Fibroblast of villous mesenchyme (primary cell): ENCODE measurements at places on chromosomes 6 and 20. TPM values are rescaled to one million over a fixed set of nuclear protein-coding genes. Genes with fewer than 3 reads are reported as not detected.

The NHLRC1 gene
- 1.7 and 2.6 TPM in 2 replicates for total RNA-seq

GRCh38 chr20:48824830-48825565, 2.8 kb downstream of the PREX1 start:
- DNase-seq = no peak

GRCh38 chr20:36571564-36572504, 1.6 kb upstream of the TGIF2 start:
- DNase-seq = no peak

DNA sequence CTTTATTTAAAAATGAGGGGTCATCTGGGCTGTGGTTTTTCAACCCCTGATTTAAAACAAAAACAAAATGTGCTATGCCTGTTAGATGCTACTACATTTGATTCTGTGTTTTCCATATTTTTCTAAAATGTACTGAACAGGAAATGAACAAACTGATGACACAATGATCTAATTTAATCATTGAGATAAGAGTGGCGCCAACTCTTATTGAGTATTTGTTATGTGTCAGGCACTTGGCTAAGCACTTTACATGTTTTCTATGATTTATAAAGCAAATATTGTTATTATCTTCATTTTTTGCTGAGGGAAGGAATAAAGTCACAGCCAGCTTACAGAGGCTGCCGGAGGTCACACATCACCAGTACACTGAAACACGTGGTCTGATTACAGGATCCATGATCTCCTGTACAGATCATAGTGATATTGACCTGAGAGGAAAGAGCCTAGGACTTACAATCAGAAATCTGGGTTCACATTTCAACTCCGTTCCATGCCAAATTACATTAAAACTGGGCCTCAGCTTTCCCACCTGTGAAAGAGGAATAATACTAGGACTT, 166.7 kb downstream of the ESR1 start:
- DNase-seq = no peak

The C20orf144 gene
- total RNA-seq = under 0.01 and 0.32 TPM in 2 replicates

DNA sequence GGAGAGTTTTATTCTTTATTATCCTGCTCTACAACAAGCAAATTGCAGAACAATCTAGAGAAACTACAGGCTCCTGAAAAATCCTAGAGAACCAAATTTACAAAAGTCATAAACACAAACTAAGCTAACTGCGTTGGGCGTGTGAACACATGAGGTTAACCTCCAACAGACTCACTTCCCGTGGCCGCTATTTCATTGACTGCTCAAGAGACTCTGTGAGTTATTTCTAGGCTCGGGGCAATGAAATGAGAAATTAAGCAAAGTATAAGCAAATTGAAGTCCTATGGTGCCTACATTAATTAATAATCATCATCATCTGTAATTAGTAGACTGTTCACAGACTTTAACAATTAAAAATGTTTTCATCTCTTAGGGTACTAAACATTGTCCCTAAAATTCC, 100.0 kb downstream of the MBOAT1 start:
- no peak for DNase-seq

- no peak for DNase-seq
Measured at GRCh38 chr20:43936805-43937204, 22.2 kb downstream of the TOX2 start.

The MDFI gene
- total RNA-seq = not detected in 2 replicates

DNA sequence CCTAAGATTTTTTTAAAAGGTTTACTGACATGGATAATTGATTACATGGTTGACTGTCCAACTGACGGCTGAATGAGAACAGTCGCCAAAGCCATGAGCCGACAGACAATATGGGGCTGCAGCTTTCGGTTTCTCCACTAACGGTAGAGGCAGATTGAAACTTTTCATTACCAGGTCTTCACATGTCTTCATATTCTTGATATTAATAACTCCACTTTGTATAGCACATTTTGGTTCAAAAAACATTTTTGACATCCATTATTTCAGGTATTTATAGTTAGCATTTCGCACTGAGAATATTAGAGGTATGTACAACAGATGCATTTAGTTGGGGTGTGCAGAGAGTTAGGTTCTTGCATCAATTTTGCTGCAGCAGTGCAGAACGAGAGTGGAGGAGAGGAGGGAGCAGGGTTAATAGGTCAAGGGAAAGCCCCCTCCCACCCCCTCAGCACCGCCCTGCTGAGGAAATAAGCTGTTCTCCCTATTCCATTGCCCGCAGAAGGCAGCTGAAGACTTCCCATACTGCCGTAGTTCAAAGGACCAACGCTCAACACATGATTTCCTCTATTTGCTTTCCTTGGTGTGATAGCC, 73.6 kb upstream of the ADTRP start:
- DNase-seq = no peak

- no peak for DNase-seq
Measured at GRCh38 chr6:104134876-104135275, 724.8 kb downstream of the HACE1 start.

GRCh38 chr6:26026833-26027490, 60.3 kb upstream of the HFE start:
- peak; percentile 94 for DNase-seq

The SLC12A5 gene
- under 0.01 TPM in 2 replicates for total RNA-seq

The RSPH4A gene
- under 0.01 and 0.32 TPM in 2 replicates for total RNA-seq

DNA sequence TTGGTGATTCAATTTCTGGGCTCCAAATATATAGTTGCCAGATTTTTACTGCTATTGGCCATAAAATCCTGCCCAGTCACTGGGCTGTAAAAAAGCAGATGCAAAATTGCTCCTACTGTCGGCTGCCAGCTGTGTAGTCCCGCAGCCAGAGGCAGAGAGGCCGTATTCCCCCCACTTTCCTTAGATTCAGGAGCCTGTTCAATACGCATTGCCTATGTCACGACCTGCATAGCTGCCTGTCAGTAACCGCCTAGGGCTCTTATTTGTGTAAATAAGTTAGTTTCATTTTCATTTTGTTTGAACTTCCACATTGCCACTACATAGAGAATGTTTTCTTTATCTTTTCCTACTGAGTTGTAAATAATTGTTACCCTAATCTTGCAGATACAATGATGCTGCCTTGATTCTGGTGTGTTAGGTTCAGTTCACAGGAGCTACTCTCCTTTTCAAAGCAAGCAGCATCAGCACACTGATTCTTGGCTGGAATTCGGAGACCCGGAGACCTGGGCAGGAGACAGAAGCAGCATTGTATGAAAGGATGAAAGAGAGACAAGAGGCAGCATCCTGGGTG, 46.0 kb upstream of the UST start:
- DNase-seq = peak; percentile 68

The TPD52L1 gene
- total RNA-seq = 9.7 and 9.9 TPM in 2 replicates

DNA sequence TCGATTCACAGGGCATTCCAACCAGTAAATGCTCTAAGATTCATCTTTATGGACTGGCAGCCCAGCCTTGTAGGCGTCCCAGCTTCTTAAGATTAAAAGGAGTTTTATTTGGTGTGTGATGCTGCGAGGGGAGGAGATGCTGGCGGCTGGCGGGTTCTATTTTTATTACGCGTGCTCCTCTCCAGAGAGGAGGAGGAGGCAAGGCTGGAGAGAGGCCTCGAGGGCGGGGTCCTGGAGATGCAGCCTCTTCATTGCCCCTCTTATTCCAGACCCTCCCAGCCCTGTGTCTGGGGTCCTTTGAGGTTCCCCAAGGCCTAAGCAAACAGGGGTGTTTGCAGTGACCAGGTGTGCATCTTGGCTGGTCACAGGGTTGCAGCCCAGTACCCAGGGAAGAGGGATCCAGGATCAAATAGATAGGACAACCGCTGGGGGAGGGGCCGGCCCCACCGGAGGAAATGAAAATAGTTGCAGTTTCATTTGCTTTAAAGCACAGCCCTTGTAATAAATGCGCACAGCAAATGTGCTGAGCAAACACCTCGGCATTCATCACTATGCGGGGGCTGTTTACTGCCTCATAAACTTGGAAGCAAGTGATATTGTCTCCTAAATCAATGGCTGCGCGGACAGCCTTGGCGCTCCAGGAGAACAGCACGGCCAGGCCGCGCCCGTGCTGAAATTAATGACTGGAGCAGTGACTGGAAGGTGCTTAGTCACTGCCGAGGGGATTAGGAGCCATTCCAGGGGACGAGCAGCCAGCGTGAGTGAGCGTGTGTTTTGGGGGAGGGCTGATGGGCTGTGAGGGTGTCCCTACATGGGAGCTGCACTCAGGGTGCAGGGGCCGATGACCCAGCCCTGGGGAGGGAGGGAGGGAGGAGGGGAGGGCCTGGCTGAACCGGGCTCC, 83.0 kb downstream of the TMEM242 start:
- DNase-seq = peak; percentile 58
